ENCODE measurements at places on chromosomes 6 and 20.

DNA sequence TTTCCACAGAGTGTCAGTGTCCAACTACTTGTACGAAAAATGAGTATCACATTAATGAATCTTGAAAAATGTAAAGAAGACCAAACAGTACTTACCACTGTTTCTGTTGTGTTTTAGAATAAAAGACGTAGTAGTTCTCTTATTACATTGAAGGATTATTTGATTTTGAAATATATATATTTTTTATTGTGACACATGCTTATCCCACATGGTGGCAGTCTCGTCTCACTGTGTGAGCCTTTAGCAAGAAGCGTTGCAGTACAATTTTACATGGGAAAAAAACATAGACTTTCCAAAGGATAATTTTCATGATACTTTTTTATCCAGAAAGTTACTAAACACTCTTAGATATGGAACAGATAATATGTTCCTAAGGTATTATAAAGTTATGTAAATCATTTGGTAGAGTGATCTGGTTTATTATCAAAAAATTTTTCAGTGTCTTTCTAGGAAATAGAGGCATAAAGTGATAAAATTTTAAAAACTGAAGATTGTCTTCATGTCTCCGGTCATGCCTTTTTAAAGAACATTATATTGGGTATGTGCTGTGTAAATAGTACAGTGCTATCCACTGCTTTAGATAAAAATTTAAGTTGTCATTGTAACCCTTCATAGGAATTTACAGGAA lies 117.5 kb upstream of the SAMD5 start:
- DNase-seq, result peak; percentile 66

DNA sequence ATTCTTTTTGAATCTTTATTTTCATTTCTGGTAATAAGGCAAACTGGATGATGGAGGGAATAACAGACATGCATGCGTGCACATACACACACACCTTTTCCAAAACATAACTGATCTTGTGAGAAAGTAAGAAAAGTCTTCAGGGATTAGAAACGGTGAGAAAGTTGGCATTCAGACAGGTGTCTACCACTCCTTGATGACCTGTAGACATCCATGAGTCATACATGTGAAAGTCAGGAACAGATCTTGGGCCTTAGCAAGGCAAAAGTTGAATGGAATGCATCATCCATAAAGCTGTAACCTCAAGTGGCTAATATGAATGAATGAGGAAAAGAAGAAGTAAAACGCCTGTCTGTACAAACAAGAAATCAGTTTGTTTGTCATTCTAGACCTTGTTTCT lies 97.3 kb downstream of the GRIK2 start:
- no peak for DNase-seq

- peak; percentile 59 for DNase-seq
Observed at GRCh38 chr6:9405369-9405768, 970.0 kb upstream of the SLC35B3 start.

DNA sequence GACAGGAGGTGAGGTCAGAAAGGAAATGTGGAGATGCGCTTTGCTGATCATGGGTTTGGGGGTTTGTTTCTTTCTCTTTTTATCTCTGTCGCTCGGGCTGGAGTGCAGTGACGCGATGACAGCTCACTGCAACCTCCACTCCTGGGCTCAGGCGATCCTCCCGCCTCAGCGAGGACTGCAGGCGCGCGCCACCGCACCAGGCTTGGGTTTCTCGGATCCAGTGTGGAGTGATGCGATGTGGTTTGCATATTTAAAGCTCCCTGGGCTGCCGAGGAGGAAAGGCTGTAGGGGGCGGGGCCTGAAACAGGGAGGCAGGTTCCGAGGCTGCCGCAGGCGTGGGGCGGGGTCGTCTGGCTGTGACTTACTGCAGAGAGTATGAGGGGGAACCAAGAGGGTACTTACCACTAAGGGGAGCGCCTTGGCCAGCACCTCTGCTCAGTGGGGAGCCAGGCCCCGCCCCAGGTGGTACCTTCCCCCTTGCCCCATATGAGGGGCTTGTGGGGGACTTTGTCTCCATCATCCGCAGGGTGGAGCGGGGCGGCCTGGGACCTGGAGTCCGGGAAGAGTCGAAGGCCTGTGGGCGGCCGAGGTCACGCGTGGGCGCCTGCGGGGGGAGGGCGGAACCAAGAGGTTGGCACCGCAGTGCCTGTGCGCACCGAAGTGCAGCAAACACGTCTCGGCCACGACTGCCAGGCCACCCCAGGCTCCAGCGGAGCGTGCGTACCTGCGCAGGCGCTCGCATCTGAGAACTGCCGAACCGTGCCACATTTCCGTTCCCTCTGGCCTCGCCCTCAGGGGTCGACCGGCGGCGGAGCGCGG lies 12.7 kb upstream of the BAK1 start:
- no peak for DNase-seq

- no peak for DNase-seq
Observed at GRCh38 chr20:62914970-62915457, 11.3 kb downstream of the DIDO1 start.

GRCh38 chr6:134850721-134851305 lies 99.1 kb downstream of the ALDH8A1 start:
- DNase-seq, result no peak

- DNase-seq, result no peak
Observed at GRCh38 chr6:134267917-134268361, 50.0 kb downstream of the SGK1 start.

- peak; percentile 28 for DNase-seq
Observed at GRCh38 chr20:47929368-47930115, 144.3 kb upstream of the SULF2 start.

DNA sequence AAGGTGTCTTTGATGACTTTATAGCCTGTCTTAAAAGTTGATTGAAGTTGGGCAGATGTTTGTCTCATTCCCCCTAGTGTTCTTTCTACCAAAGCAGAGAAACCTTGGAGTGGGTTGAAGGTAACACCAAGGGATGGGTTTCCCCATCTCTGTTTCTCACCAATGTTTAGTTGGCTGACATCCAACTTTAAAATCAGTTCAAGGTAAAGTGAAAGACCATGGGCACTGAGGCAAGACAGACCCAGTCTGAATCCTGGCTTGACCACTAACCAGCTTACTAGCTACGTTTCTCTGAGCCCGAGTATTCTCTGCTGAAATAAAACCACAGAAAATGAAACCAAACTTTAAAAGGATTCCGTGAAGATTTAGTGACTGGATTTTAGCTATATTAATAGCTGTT lies 258.9 kb downstream of the KIF16B start:
- no peak for DNase-seq

GRCh38 chr6:140001821-140002341 lies 627.4 kb upstream of the CITED2 start:
- no peak for DNase-seq

- DNase-seq, result peak; percentile 26
Observed at GRCh38 chr20:4326195-4327065, 311.1 kb upstream of the RNF24 start.

- DNase-seq, result no peak
Observed at GRCh38 chr20:25072226-25072811, 9.6 kb downstream of the VSX1 start.

- no peak for DNase-seq
Observed at GRCh38 chr6:27980111-27980510, 23.1 kb downstream of the OR2B6 start.

DNA sequence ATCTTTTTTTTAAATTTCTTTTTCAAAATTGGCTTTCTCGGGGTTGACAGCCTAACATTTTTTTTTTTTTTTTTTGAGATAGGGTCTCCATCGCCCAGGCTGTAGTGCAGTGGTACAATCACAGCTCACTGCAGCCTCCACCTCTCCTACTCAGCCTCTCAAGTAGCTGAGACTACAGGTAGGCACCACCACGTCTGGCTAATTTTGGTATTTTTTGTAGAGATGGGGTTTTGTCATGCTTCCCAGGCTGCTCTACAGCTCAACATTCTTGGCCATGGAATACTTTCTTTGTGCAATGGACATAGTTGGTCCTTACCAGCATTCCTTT lies 6.4 kb upstream of the CTNNBL1 start:
- no peak for DNase-seq

- peak; percentile 16 for DNase-seq
Observed at GRCh38 chr6:36387440-36388303, at the start of gene ETV7. TSS of gene ETV7 (minus strand) at chr6:36387669. CDS start at chr6:36387541, 128 bp downstream.

GRCh38 chr6:137875058-137875520 lies 8.0 kb downstream of the TNFAIP3 start:
- no peak for DNase-seq

DNA sequence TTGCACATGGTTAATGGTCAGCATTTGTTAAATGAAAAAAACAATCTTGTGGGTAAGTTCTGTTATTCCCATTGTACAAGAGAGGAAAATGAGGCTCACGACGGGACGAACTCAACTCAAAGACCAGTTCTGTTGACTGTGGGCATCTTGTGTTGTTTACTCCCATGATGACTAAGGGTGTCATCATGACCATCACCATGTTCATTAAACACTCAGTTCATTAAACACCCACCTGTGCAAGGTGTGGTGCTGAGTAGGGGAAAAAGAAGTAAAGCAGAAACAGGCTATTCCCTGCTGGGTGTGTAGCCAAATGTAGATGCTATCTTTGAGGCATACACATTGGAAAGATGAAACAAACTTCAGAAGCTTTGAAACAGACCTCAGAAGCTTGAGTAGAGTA lies 4.5 kb downstream of the CHMP4B start:
- no peak for DNase-seq

- DNase-seq, result no peak
Observed at GRCh38 chr6:25014791-25015560, 79.2 kb upstream of the RIPOR2 start.

GRCh38 chr6:30615958-30616810 lies 859 bp downstream of the PPP1R10 start:
- peak; percentile 78 for DNase-seq

- no peak for DNase-seq
Observed at GRCh38 chr20:507761-508332, 35.7 kb downstream of the CSNK2A1 start.

DNA sequence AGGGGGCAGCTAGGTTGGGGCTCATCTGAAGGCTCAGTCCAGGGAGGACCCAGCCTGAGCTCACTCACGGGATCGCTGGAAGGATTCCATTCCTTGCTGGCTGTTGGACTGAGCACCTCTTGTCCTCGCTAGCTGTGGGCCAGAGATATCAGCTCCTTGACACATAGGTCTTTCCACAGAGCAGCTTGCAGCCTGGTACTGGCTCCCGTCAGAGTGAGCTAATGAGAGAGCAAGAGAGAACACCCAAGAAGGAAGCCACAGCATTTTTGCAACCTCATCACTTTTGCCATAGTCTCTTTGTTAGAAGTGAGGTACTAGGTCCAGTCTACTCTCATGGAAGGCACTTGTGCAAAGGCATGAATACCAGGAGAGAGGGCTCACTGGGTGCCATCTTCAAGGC lies 179.9 kb downstream of the CDC5L start:
- no peak for DNase-seq

DNA sequence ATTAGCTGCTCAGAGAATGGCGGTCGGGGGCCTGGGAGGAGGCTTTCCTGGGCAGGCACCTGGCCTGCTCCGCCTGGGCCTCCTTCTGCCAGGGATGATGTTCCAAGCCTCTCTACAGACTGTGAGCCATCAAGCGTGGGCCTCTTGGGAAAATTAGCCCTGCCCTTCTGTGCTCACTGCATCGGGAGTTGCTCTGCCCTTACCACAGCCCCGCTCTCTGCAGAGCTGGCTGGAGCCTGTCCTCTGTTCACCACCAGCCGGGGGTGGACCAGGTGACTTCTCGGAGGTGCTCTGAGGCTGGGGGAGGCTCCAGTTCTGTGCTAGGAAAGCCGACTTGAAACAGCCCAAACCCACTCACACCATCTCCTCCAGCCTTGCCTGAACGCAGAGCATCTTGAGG lies 24.2 kb downstream of the MDGA1 start:
- no peak for DNase-seq

GRCh38 chr20:4418141-4418540 lies 303.6 kb upstream of the PRND start:
- DNase-seq, result no peak

- no peak for DNase-seq
Observed at GRCh38 chr6:11711003-11711983, 67.3 kb downstream of the ADTRP start.

DNA sequence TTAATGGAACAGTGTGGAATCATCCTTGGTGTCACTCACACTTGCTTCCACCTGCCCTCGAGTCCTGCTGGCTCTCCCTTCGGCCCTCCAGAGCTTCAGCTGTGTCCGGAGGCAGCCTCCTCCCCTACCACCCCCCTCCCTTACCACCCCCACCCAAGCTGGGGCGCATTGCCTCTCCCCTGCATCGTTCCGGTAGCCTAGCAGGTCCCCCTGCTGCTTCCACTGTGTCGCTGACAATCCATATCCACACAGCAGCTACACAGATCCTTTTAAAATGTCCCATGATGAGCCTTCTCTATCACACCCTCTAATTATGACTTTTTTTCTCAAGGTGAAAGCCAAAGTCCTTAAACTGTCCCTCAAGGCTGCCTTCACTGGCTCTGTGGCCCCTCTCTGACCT lies 117.6 kb downstream of the TIAM2 start:
- DNase-seq, result no peak

GRCh38 chr6:155889410-155889809 lies 433.8 kb upstream of the NOX3 start:
- no peak for DNase-seq

DNA sequence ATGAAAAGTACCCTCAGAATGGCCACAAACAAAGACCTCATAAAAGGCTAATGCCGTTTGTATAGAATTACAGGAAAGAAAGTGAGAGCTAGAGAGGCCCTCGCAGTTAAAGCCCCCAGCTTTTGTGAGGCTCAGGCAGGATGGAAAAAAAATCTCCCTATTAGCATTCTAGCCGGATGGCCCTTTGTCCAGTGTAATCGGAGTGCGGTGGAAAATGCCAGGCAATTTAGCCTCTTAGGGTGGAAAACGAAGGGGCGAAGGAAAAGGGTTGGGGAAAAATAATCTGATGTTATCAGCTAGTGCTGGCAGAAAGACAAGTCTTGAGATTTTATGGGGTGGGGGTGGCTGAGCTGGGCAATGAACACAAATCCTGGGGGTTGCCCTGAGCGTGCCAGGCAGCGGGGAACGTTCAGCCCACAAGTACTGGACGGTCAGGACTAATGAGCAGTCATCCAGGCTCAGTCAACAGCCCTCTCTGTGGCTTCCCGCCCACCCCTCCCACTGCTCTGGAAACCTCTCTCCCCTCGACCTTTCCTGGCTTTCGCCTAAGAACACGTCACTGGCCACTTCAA lies 92.4 kb downstream of the PSMG4 start:
- DNase-seq, result no peak

DNA sequence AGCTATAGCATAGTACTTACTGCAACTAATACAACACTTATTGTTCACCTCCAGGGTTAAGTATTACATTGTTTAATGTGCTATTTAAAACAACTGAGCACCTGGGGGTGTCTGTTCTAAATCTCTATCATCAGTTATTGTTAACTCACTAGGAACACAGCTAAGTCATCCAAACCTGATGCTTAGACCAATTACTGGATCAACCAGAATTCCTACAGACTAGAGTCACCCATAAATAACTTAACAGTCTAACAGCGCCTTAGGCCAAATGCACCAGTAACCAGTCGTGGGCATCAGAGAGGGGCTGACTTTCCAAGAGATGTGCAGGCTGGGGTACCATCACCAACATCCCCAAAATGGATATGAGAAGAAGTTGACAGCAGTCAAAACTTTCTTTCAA lies 110.7 kb downstream of the ADTRP start:
- no peak for DNase-seq

- DNase-seq, result no peak
Observed at GRCh38 chr20:34977365-34978091, 21.9 kb downstream of the MYH7B start.

GRCh38 chr6:83231146-83231545 lies 38.0 kb downstream of the RWDD2A start:
- DNase-seq, result no peak

Data from RKO (cell line).